ENCODE measurements at places on chromosomes 6 and 20.

GRCh38 chr20:41617902-41618806 is at the start of gene CHD6:
Gene CHD6 (minus strand): TSS chr20:41618377. CDS start chr20:41551337, 67,040 bp downstream.
- peak within 1 kb of the TSS; percentile 82 for H3K4me3 ChIP-seq
- peak within 1 kb of the TSS; percentile 99 for H3K27ac ChIP-seq
- H3K27me3 ChIP-seq = no peaks in the 10 kb centered on the region
- peak; percentile 100 for DNase-seq
- no peaks in the 10 kb centered on the region for H3K36me3 ChIP-seq

DNA sequence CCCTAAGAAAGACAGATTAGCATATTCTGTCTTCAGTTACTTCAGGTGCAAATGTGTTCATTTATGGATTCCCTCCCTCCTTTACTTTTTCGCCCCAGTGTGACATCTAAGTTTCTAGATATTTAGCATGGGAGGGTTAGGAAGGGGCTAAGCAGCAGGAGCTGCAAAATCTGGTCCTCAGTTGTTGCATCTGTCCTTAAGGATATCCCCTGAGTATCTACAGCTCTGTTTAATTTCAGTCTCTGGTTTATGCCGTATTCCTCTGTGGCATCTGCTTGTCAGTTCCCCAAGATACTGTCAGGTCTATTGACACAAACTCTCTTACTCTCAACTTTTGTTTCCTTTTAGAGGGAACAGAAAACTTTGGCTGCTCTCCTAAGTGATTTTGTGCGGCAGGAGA is 754.6 kb upstream of the MAP3K7 start:
- no peak overlapping the region for H3K27ac ChIP-seq
- H3K36me3 ChIP-seq = no peaks in the 10 kb centered on the region
- no peak overlapping the region for H3K4me3 ChIP-seq
- DNase-seq = no peak
- no peaks in the 10 kb centered on the region for H3K4me1 ChIP-seq

DNA sequence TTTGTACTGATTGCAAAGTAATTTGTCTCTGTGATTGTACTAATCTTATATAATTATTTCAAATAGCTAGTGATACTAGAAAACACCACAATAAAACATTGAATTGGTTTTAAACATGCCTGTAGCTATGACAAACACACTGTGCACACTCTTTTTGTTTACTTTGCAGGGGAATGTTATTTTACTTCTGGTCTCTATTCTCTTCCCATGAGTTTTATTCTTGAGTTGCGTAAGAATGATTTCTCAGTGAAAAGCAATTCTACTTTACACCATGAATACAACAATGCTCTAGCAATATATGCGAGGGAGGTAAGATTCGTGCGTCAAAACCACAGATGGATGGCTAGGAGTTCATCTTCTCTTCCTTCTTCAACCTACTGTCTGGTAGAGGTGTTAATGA is 68.4 kb upstream of the PHACTR1 start:
- no peaks in the 10 kb centered on the region for H3K36me3 ChIP-seq
- no peaks in the 10 kb centered on the region for H3K4me1 ChIP-seq
- H3K4me3 ChIP-seq = no peak overlapping the region
- no peak for DNase-seq
- H3K27ac ChIP-seq = no peak overlapping the region

DNA sequence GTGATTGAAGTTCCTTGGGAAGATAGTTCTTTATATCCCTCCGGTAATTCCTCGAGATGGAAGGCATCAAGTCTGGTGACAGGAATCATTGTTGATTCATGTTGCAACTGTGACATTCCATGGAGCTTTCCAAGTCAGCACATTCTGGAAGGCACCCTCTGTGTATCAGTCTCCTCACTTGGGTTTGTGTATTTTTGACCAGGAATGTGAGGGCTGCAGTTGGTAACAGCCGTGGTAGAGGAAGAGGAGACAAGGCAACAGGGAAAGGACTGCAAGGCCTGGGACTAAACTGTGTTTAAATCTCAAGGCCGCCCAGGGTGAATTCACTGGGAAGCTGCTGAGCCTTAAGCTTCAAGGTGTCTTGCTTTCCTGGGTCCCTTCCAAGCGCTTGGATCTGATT is 99.0 kb downstream of the CLIC5 start:
- H3K27me3 ChIP-seq = no peaks in the 10 kb centered on the region
- no peaks in the 10 kb centered on the region for H3K4me1 ChIP-seq

GRCh38 chr6:110561696-110562095 is 85.3 kb upstream of the SLC22A16 start:
- H3K36me3 ChIP-seq = no peaks in the 10 kb centered on the region
- no peaks in the 10 kb centered on the region for H3K4me1 ChIP-seq
- H3K27me3 ChIP-seq = no peaks in the 10 kb centered on the region
- DNase-seq = no peak
